ENCODE measurements at places on chromosomes 5 and 9. TPM values are rescaled to one million over a fixed set of nuclear protein-coding genes. Genes with fewer than 3 reads are reported as not detected.

The SPOCK1 gene
- 53.9 TPM for total RNA-seq

The MRPL50 gene
- 11.0 TPM for total RNA-seq

The HTR1A gene
- total RNA-seq: not detected

The PCDHB2 gene
- total RNA-seq: 1.3 TPM

The ROPN1L gene
- 0.32 TPM for total RNA-seq

The ANKRD33B gene
- total RNA-seq: 3.6 TPM
